ENCODE measurements at places on chromosomes 13 and 19.

GRCh38 chr13:77580748-77581147 lies 45.2 kb downstream of the SCEL start:
- DNase-seq, result peak; percentile 15

GRCh38 chr19:28487999-28488398 lies 725.0 kb downstream of the UQCRFS1 start:
- DNase-seq, result peak; percentile 60

DNA sequence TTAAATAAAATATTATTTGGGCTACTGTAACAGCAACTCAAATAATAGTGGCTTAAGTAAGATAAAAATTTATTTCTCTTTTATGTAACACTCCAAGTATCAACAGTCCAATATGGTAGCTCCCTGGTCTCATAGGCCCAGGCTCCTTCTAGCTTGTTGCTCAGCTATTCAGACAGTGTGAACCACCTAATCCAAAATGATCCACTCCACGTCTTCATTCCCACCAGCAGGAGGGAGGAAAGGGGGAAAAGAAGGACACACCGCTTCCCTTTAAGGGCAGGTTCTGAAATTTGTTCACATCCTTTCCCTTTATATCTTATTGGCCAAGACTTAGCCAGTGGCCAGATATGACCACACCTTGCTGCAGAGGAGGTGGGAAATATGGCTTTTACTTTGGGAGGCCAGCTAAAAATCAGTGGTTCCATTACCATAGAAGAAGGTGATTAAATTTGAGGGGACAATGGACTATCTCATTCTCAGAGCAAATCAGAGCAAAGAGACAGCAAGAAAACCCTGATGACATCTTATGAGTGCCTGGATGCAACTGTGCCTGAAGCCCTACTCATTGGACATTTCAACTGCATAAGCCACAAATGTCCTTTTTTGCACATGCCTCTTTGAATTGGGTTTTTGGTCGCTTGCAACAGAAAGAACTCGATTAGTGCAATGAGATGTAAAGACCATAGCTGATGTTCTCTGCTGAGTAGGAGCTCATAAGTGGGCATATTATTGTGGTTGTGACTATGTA lies 7.0 kb upstream of the EPOR start:
- no peak for DNase-seq

- no peak for DNase-seq
Measured at GRCh38 chr13:37037241-37037640, 22.2 kb downstream of the SUPT20H start.

- DNase-seq, result no peak
Measured at GRCh38 chr13:111383591-111384440, 63.4 kb downstream of the TEX29 start.

GRCh38 chr19:8355631-8356402 lies 8.1 kb upstream of the ANGPTL4 start:
- no peak for DNase-seq

- no peak for DNase-seq
Measured at GRCh38 chr19:2254064-2254872, 1.9 kb downstream of the JSRP1 start.

GRCh38 chr13:89845874-89846273 lies 1501.6 kb upstream of the MIR17HG start:
- no peak for DNase-seq

DNA sequence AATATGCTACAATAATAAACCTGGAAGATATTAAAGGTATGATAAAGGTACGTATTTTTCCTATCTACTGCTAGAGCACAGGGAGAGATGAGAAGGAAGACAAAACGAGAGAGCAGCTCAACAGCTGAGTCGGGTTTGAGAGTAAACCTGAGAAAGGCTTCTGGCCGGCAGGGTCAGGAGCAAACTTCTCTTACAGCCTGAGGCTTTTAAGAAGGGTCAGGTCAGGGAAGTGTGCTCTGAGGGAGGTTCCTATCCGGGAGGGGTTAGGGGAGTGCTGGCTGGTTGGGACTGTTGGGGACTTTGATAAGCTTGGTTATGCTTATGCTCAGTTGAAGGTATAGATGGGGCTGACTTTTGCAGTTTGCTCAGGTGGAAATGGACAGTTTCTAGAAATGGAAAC lies 77.7 kb upstream of the PRR20A start:
- DNase-seq, result no peak

DNA sequence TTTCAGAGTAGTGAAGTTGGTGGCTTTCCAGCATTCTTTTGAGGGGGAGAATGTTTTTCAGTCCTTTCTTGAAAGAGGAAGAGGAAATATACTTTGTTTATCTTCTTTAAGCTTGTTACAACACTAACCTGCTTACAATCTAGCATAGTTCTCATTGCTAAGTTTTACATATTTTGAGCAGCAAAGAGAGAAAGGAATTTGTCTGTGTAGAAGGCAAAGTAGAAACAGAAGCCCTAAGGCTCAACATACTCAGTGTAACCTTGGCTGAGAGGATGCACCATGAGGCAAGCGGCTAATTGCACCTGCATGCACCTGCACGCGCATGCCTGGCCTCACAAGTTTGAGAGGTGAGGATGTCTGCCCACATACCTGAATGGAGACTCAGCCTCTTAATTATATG lies 2.2 kb downstream of the FRY start:
- no peak for DNase-seq

Data from NAMALWA (cell line).